ENCODE measurements at places on chromosomes 1 and 21.

DNA sequence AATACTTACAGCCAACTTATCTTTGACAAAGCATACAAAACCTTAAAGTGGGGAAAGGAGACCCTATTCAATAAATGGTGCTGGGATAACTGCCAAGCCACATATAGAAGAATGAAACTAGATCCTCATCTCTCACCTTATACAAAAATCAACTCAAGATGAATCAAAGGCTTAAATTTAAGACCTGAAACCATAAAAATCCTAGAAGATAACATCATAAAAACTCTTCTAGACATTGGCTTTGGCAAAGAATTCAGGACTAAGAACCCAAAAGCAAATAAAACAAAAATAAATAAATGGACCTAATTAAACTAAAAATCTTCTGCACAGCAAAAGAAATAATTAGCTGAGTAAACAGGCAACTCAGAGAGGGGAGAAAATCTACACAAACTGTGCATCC, 335.6 kb upstream of the PBX1 start:
- no peak for DNase-seq

DNA sequence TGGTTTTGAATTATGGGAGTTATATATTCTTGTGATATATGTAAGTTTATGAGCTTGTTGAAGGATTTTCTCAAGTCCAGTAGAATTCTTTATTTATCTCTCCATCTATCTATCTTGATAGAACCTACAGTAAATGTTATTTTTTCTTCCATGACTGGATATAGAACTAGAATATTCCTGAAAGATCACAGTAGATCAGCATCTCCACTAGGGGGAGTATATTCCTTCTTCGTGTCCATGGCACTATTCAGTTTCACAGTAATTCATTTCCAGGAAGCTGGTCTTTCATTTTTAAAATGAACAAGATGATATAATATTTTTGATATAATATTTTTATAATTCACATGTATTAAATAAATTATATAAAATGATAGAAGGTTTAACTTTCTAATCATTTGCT, 18.8 kb downstream of the TMPRSS15 start:
- no peak for DNase-seq

GRCh38 chr21:38619992-38620479, 121.8 kb upstream of the ERG start:
- no peak for DNase-seq

- DNase-seq, result no peak
Measured at GRCh38 chr1:184988506-184988905, 14.2 kb upstream of the NIBAN1 start.

DNA sequence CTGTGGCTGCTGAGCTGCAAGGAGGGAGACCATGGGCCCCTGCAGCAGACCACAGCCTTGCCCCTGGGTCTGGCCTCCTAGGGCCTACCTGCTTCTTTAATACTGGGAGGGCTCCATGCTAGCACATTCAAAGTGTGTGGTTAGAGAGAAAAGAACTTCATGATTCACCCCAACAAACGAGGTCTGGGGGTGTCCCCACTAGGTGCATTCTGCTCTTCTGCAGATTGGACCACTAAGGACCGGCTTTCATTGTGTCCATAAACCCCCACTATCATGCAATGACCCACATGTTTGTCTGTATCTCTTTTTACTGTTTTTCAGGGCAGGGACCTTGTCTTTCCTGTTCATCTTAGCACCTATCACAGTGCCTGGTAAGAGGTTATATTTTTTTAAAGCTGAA, 185.4 kb downstream of the OMA1 start:
- no peak for DNase-seq

DNA sequence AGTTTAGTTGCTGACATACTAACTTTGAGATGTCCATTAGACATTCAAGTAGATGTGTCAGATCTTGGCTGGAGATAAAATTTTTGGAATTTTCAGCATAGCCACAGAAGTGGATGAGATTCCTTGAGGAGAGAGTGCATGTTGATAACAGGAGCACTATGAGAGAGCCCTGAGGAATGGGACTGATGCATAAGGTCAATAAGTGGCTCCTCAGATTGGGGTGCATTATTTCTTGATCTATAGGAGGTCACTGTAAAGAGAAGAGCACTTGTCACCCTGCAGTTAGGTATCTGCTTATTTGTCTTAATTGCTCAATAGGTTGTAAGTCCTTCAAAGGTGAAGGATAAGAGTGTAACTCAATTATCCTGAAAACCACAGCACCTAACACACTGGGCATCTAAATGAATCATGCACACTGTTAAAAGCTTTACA, 52.0 kb upstream of the TACSTD2 start:
- no peak for DNase-seq

DNA sequence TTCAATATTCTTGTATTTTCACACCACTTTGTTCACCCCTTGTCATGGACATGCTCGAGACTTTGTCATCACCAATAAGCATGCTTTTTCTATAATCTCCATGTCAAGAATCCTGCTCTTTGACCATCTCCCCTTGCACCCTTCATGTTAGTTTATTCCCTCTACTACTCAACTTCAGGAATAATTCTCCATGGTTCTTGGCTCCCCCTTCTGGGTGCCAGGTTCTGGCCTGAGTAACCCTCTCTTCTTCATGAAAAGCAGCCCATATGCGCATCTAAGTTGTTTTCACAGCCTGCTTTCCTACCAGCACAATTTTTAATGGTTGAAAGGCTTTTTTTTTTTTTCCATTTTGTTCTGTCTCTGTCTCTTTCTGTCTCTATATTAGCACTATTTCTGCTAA, 160.7 kb downstream of the LEPR start:
- no peak for DNase-seq

DNA sequence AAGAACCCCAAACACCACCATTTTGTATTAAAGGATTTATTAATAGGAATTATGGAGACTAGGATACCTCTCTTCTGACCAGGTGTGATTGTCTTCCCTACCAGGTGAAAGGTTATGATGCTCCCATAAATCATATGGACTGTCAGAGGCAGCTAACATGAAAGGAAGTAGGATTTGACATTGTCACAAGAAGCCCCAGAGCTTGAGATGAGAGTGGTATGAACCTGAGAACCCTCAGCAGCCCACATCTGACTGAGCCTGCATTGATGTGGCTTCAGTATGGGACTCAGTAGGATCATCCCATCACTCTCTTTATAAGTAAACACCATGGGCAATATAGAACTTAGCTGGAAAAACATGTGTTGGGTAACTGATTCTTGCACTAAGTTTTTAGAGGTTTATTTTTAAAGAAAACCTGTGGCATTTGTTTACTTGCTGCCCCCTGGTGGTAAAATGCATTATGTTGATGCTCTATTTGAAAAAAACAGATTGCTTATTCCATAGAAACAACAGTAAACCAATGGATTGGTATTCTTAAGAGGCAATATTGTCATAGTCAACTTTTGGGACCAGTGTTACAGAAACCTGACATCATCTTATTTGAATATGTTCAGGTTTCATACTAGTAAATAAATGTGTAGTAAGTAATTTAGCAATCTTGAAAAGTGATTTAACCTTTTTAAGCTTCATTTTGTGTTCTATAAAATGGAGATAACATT, 16.6 kb upstream of the CACYBP start:
- peak; percentile 41 for DNase-seq

DNA sequence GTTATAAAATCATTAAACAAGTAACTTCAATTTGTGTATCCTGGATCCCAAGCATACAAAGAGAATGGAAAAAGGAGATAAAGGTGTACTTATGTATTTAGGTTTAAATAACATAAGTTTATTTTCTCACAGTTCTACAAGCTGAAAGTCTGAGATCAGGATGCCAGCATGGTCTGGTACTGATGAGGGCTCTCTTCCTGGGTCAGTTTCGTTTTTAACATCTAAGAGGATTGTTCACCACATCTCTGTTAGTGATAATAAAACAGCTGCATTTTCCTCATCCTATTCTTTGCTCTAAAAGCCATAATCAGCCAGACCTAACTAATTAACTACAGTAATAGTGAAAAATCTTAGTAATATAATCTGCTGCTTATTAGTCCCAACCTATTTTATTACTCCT, 5.2 kb downstream of the EGLN1 start:
- no peak for DNase-seq

DNA sequence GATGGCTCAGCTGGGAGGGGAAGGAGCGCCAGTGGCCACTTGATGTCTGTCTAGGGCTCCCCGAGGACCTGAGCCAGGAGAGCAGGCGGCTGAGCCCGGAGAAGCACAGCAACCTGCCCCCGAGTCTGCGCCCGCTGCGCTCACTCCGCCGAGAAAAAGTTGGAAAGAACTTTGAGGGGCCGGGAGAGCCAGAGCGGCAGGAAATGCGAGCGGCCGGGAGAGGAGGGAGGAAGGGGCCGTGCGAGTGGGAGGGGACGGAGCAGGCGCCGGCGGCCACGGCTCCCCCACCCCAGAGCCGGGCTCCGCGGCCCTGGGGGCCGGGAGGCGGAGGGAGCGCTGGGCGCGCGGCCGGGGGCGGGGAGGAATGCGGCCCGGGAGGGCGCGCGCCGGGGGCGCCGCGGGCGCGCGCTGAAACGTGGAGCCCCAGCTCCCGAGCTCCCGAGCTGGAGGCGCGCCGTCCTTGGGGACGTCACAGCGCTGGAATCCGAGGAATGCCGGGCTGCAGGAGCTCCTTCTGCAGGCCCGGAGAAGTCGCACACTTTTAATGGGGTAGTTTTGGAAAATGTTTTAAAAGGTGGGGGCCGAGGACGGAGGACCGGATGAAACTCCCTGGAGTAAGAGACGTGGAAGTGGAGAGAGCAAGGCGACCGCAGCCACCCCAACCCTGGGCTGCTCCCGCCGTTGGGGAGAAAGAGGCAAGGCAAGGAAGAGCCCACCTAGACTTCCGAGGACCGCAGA, at the start of gene PTPN14:
Gene PTPN14, minus strand, starts transcription at position 167 of the 738 bp plus-strand sequence. CDS start 86,799 bp downstream, outside the sequence.
- peak; percentile 48 for DNase-seq

- DNase-seq, result no peak
Measured at GRCh38 chr1:164912290-164912689, 353.3 kb downstream of the PBX1 start.

DNA sequence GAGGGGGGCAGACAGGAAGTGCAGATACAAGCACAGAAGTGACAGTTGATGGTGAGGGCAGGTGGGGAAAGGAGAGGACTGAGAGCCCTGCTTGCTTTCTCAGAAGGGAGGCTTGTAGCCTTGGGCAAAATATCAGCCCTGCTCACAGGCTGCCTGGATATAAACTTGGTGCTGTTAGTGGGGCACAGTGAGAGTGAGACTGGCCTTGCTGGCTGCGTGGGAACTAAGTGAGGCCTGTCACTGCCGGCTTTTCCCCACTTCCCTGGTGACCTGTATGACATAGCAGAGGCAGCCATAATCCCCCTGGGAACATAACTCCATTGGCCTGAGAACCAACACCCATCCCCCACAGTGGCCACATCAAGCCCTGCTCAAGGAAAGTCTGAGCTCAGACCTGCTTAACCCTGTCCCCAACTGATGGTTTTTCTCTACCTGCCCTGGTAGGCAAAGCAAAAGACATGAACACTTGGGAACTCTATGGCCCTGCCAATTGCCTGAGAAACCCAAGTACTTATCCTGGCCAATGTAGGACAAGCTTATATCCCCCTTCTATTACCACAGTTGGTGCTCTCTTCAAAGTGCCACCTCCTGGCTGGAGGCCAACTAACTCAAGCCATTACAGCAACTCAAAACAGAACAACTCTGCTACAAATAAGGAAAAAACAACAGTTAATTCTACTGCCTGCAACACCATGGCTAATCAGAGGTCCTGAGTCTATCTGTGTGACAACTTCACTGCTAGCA, 472.7 kb downstream of the PLPP3 start:
- DNase-seq, result no peak

DNA sequence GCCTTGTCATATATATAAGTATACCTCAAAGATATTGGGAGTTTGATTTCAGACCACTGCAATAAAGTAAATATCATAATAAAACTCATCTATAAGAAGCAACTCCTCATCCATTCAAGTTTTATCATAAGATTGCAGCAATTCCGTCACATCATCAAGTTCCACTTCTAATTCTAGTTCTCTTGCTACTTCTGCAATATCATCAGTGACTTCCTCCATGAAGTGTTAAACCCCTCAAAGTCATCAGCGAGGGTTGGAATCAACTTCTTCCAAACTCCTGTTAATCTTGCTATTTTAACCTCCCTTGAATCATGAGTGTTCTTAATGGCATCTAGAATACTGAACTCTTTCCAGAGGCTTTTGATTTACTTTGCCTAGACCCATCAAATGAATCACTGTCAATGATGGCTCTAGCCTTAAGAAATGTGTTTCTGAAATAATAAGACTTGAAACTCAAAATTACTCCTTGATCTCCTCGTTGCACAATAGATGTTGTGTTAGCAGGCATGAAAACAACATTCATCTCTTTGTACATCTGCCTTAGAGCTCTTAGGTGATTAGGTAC, 88.3 kb downstream of the RPE65 start:
- no peak for DNase-seq

GRCh38 chr1:47725992-47726855, 271.0 kb downstream of the TRABD2B start:
- DNase-seq, result peak; percentile 69

- no peak for DNase-seq
Measured at GRCh38 chr1:218467101-218468072, 122.3 kb downstream of the TGFB2 start.

- no peak for DNase-seq
Measured at GRCh38 chr1:10064416-10065343, 31.9 kb downstream of the UBE4B start.

DNA sequence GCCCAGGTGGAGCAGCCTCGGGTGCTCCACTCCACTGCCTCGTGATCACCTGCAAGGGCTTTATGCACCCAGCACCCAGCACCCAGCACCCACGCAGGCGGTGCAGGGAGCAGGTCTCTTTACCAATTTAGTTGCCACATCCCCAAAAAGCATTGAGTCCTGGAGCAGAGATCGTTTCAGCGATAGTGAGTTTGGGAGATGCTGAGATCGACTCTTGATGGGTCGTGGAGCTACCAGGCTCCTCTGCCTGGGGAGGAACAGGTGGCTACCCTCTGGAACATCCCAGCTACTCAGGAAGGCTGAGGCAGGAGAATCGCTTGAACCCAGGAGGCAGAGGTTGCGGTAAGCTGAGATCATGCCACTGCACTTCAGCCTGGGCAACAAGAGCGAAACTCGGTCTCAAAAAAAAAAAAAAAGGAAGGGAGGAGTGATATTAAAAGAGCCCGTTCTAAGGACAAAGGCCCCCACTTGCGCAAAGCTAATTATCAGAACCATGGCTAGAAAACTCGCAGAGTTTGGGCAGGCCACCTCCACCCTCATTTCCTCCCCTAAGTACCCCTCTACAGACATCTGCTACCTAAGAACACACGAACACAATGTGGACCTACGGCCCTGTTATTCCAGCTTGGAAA, 106.5 kb upstream of the SLC45A1 start:
- no peak for DNase-seq

GRCh38 chr1:100152271-100152670, 19.3 kb downstream of the TRMT13 start:
- no peak for DNase-seq

DNA sequence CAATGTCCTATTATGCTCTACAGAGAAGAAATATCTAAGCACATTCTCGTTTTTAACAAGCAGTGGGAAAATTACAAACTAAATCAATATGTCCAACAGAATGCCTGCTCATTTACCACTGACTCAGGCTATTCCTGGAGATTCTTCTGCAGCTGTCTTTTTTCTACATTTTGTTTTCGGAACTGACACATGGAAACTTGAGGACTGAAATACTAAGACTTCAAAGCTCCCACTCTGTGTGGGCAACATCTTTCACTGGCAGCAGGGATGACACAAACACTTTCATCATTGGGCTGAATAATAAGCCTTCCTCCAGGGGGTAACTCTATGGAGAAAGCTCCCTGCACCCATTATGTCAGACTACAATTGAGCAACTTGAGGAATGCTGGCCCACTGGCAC, 175.5 kb upstream of the NCAM2 start:
- DNase-seq, result no peak

Measured in BE2C (cell line).